Bronchial smooth muscle cell (primary cell): ENCODE measurements at places on chromosomes 1 and 21. TPM values are rescaled to one million over a fixed set of nuclear protein-coding genes. Genes with fewer than 3 reads are reported as not detected.

TMPRSS3 gene
- total RNA-seq: not detected in 2 replicates

SPATA1 gene
- total RNA-seq: 0.77 and 2.8 TPM in 2 replicates

PRR9 gene
- not detected in 2 replicates for total RNA-seq

RIMKLA gene
- total RNA-seq: under 0.01 TPM in 1 of 2 replicates, not detected in the other

CLEC20A gene
- not detected in 2 replicates for total RNA-seq

RGS4 gene
- total RNA-seq: 2.7 and 12.6 TPM in 2 replicates

MMP23B gene
- 4.6 and 4.9 TPM in 2 replicates for total RNA-seq

SH2D2A gene
- total RNA-seq: 0.32 TPM in 1 of 2 replicates, not detected in the other

TSPAN1 gene
- not detected in 2 replicates for total RNA-seq

KCNJ10 gene
- total RNA-seq: not detected in 2 replicates
